ENCODE measurements at places on chromosomes 16 and 17.

DNA sequence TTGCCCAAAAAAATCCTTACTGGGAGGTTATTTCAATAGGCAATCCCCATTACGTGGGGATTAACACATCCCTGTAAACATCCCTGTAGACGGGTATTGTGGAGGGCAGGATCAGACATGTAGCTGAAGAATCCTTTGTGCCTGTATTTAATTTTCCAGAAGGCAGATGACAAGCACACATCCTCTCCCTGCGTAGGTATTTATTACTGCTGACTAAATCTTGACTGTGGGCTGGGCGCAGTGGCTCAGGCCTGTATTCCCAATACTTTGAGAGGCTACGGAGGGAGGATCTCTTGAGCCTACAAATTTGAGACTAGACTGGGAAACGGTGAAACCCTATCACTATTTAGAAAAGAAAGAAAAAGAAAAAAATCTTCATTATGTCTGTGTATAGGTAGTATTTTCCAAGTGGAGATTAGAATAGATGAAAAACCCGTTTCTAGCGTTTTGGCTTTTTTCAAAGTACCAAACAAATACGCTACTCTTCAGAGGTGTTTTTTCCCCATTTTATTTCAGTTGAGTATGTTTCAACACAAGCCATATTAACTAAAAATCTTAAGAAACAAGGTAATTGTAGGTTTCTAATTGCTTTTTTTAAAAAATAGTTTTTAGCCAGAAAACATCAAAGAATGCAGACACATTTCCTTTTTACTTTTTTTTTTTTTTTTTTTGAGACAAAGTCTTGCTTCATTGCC is 1.5 kb upstream of the MARF1 start:
- no peak for DNase-seq

DNA sequence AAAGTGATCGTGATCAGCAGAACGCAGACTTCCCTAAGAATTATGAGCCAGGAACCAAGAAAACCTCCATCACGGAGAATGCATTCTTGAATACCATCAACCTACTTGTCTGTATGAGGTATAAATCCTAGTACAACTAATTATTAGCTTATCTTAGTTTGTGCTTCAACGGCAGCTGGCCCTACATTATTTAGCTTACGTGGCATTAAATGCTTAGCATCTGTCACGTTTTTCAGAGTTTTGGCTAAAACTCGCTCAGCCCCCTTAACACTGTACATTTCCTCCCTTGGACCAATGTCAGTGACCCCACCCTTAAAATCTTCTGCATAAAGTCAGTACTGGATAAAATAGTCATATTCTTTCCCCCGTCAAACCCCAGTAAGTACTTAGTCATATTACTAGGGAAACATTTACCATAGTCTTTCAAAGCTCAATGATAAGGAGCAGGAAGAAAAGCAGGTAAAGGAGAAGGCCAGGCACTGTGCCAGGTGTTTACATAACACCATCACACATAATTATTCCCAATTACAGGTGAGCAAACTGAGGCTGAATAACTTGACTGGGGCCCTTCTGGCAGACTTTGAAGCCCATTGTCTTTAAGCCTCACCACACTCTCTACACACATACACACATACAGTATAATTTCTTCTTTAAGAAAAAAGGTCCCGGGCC is 16.6 kb upstream of the TXNDC11 start:
- DNase-seq: peak; percentile 22

- no peak for DNase-seq
These were observed 450.0 kb downstream of the NPIPA7 start for GRCh38 chr16:16828913-16829398.

DNA sequence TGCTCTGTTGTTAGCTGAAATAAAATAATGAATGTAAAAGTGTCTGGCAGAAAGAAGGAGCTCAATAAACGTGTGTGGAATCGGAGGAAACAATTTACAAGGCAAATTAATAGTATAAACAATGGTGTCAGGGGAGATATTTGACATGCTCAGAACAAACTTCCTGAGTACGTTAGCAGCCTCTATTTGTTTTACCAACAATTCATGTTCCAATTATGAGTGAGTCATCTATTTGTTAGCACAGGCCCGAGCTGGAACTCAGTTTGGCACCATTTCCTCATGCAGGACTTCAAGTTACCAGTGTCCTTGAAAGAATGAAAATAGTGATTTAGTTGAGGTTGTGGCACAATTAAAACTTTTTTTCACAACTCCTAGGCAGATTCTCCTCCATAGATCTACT is 9.1 kb downstream of the ASIC2 start:
- peak; percentile 55 for DNase-seq

DNA sequence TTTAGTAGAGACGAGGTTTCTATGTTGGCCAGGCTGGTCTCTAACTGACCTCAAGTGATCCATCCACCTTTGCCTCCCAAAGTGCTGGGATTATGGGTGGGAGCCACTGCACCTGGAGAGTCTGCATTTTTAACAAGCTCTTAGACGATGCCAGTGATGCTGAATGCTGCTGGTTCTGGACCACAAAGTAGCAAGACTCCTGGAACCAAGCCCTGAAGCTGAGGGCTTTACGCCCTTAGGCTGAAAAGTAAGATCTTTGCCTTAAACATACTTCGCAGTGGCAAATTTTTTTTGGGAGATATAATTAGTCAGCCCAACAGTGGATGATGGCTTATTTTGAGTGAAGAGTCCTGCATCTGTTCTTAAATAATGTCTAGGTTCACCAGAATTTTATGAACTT is 14.0 kb downstream of the METTL9 start:
- no peak for DNase-seq

GRCh38 chr17:74473294-74473693 is 6.9 kb downstream of the CD300A start:
- DNase-seq: no peak

- DNase-seq: no peak
These were observed 29.4 kb upstream of the TMEM132E start for GRCh38 chr17:34549966-34550365.
